ENCODE measurements at places on chromosomes 7 and 10.

GRCh38 chr10:78214955-78215354 is 181.3 kb downstream of the RPS24 start:
- DNase-seq = no peak

DNA sequence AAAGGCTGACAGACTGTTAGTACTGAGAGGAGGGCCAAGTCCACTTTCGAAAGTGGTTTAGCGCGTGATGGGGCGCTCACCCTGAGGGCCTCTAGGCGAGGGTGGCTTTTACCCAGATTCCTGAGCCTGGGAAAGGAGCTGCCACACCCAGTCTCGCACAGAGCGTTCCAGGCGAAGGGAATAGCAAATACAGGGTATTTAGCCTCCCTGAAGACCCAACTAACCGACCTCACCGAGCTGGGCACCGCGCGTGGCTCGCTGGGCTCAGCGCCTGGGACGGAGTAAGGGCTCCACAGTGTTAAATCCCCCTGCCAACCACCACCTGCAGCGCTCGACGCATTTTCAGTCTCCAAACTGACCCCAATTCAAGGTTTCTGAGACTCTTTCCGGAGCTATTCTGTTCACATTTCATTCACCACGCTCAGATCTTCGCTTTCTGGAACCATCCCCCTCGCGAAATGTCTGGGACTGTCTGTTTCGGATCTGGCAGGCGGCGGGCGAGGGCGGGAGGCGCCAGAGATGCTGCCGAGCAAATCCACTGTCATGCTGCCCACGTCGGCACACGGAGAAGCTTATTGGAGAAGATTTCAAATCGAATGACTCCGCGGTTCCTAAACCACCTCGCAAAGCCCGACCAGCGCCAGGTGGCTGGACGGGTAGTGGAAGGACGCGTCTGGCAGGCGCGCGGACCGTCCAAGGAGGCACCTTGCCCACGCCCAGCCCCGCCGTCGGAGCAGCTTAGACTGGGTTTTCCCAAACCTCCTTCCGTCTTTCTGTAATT is 1.4 kb upstream of the OSBPL3 start:
- DNase-seq = peak; percentile 60

- no peak for DNase-seq
Measured at GRCh38 chr10:69160809-69161241, 19.2 kb upstream of the SUPV3L1 start.

DNA sequence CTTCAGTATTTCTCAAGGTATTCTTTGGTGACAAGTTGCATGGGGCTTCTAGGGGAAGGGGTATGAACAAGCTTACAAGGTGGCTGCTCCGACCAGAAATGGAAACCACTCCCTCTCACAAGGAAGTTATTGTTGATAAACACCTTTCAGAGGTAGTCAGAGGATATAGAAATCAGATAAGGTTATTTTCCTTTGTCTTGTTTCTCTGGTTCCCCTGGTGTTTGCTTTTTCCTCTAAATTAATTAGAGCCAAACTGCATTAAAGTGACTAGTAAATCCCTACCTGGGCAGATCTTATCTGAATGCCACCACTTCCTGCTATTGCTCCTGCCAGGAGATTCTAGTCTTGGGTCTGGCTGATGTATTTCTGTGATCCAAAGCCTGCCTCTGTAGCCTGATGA is 725.4 kb downstream of the INHBA start:
- no peak for DNase-seq

DNA sequence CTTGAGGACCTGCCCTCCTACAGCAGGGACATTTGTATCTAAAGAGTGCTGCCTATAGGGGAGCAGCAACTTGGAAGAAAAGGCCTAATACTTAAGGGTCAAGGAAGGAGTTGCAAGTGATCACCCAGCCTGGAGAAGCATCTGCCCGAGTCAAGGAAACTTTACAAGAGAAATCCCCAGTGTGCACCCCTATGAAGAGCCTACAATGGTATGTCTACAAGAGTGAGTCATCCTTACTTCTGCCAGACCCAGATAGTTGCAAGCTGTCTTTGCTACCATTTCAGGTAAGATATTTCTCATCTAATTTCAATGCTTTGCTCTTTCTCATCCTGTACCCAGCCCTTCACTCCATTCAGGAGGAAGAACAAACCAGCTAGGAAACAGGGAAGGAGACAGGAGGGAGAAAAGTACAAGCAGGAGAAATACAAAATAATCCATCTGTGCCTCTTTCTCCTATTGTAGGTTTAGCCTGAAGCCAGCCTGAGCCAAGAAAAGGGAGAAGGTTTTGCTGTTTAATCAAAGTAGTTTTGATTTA is 34.4 kb upstream of the AGR3 start:
- no peak for DNase-seq
